ENCODE measurements at places on chromosomes 2 and 18.

GRCh38 chr2:164910101-164910899, 45.0 kb downstream of the SLC38A11 start:
- DNase-seq, result no peak

- DNase-seq, result no peak
Measured at GRCh38 chr2:241114836-241115235, 12.7 kb upstream of the MTERF4 start.

GRCh38 chr2:64967601-64968000, 21.6 kb upstream of the SLC1A4 start:
- no peak for DNase-seq

DNA sequence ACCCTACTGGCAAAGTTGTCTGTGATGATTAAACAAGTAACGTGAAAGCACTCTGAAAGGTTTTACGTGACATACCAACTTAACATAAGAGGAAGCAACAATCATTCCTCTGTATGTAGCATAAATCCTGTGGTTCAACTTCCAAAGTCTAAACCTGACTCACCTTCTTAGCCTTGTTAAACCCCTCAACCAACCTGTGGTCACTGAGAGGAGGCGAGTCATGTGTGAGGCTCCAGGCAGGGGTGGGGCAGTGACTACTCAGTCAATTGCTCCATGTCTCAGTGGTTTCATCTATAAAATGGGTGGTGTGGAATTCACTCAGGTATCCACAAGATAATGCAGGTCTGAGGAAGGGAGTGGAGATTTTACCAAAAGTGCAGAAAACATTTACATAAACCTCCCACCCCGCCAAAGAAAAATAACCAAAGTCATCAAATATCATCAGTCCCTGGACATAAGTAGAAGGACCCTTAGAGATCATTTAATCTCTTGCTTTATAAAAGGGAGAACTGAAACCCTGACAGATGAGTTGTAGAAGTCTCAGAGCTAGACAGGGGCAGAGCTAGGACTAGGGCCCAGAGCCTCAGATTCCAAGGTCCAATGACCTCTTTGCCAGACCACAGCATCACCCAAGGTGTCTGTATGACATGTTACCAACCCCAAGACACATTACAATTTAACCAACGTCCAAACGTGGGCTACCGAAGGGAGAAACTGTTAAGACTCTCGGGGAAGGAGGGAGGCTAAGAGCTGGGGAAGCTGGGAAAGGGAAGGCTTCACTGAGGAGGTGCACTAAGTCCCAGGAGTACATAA, 3.7 kb upstream of the PCBP1 start:
- DNase-seq, result no peak

DNA sequence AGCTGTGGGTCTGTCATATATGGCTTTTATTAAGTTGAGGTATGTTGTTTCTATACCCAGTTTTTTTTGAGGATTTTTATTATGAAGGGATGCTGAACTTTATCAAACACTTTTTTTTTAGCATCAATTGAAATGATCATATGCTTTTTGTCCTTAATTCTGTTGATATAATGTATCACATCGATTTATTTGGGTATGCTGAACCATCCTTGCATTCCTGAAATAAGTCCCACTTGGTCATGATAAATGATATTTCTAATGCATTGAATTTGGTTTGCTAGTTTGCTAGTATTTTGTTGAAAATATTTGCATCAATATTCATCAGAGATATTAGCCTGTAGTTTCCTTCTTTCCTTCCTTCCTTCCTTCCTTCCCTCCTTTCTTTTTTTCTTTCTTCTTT, 22.5 kb upstream of the CWC22 start:
- no peak for DNase-seq

DNA sequence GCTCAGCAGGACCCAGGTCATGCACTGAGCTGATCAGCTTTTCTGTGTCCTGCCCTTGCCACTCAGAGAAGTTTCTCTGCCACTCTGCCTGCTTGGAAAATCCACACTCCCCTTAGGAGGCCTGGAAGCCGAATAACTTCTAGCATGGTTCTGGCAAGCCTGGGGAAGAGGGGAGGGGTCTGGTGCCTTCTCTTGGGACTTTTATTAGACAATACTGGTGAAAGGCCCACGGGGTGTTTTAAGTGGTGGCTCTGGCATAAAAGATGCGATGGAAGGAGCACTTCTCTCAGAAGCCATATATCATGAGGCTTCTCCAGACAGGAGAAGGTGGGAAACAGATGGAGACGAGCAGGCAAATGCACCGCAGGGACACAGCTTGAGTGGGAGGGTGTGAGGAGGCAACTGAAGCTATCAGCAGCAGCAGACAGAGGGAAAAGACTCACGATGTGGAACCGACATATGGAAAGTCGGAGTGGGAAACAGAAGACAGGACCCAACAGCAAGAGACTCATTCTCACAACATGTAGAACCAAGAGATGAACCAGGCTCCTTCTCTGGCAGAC, 141.8 kb upstream of the CTNNA2 start:
- no peak for DNase-seq

DNA sequence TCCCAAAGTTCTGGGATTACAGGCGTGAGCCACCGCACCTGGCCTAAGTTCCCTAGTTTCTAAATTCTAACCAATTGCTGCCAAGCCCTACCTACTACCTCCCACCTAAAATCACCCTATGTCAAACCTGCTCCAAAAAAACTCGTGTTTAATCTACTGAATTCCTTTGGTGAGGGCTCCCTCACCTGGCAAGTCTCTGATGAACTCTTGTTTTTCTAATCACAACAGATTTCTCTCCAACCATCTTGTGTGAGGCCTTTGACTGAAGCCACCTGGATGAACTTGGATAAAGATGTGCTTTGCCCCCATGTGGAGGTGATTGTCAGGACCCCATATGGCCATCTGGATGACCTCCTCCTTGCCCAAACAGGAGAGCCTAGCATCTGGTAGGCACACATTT, 17.4 kb upstream of the SLC35G4 start:
- no peak for DNase-seq

GRCh38 chr2:67526283-67526682, 129.2 kb downstream of the ETAA1 start:
- DNase-seq, result no peak

All from activated gamma-delta T cell treated with Interleukin-2 at 50 U/mL for 16 hours (primary cell).